ENCODE measurements at places on chromosomes 7 and 10.

DNA sequence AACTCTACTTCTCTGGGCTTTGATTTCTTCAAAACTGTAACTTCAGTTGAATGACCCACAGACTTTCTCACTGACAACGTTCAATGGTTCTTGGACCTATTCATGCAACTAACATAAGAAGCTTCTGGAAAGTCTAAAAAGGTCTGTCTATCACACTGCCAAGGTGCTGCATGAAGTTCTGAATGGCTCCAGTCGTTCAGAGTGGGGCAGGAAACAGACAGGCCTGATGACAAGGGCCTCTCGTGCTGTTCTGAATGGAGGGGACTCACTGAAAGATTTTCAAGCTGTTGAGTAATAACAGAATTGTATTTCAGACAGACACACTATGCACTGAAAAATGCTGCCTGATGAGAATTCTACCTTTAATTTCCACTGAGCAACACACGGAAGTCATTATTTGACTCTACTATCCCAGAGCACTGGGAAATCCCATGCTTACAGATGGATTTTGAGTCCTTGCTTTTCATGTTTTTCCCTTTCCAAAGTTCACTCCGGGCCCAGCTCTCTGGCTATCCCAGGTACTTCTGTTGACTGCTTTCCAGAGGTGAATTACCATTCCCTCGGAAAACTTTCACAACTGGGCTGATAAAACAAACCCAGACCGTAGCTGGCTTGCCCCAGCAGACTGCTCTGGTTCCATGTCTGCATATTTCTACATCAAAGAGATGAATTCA, 204.9 kb upstream of the FRMD4A start:
- no peak for DNase-seq

GRCh38 chr7:141704112-141704511, 2.1 kb upstream of the DENND11 start:
- peak; percentile 26 for DNase-seq

DNA sequence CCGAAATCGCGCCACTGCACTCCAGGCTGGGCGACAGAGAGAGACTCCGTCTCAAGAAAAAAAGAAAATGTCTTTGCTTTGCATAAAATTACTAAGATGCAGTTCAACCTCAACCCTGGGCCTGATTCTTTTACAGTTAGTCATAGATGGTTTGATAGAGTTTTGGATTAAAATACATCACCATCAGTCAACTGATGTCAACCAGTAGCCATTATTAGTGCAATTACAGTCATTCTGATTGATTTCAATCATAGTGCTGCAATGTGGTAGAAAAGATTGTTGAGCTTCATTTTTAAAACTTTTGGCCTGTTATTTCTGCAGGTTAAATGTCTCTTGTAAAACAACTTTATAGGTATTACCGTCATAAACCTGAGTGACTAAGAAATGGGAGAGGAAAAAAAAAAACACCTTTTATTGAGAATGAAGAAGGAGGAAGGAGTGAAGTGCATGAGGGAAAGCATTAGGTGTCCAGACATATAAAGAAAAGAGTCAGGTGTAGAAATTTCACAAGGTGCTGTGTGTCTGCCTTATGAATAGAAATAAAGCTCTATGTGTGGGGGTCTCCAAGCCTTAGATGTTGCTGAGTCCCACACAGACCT, 150.6 kb downstream of the TRIL start:
- DNase-seq = no peak

DNA sequence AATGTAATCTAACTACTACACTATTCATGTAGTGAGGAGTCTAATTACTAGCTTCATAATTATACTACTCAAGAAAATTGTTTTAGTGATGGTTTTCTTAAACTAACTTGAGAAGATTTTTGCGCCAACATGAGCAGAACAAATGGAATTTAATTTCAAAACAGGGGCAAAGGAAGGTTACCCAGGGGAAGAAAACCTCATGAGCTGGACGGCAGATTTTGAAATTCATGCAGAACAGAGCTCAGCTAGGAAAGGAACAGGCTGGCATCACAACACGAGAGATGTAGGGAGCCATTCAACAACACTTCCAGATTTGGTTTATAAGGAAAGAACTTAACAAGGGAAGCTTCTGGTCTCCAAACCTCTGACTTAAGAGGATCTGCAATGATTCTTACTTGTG, 235.3 kb upstream of the PRKCQ start:
- DNase-seq = no peak

GRCh38 chr7:1626769-1627168, 43.3 kb upstream of the ELFN1 start:
- no peak for DNase-seq

GRCh38 chr7:45240273-45240771, 82.7 kb downstream of the RAMP3 start:
- DNase-seq = no peak

Data from NCI-H82 (cell line).